ENCODE measurements at places on chromosomes 2 and 18.
A peak's percentile ranks its signal among the peaks of the same experiment; 100 is the strongest.

DNA sequence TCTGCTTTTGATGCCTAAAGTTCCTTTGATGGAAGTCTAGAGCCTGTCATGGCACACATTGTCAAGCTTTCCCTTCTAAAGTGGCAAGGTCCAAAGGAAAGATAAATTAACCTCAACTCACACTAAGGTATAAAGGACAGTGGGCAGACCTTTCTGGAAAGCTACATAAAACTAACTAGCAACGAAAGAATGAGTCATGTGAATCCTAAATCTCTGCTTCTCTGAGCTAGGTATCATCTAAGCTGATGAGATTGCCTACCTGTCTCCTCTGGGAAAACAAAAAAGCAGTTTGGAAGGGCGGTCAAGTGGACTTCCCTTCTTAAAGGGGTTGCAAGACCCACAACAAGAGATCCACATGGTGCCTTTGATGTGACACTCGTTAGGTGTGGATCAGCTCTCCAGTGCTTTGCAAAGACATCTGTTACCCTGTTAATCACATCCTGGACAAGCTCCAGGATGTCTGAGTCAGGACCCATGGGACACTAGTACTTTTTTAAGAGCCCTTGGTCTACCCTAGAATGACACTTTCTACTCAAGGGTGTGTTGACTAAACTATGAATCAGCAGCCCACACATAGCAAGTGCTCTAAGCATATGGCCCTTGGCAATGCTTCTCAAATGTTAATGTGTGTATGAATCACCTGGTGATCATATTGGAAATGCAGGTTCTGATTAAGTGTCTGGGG, 173.5 kb downstream of the ALK start:
- peak; percentile 26 for DNase-seq

- no peak for DNase-seq
Observed at GRCh38 chr2:232979871-232980461, 33.1 kb downstream of the NGEF start.

DNA sequence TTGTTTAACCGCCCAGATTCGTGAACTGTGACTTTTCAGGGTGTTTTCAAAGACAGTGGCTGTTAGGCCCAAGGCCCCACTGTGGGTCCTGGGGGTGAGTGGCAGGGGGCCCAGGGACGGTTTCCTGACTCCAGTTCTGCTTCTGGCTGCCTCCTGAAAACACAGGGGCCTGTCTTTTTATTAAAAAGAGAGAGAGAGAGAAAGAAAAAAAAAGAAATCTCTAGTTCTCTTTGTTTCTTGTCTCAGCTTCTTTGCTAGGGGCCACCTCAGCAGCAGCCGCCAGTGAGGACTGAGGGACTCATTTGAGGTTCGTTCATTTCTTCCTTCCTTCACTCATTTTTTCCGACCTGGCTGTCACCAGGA, 15.4 kb upstream of the E2F6 start:
- no peak for DNase-seq

DNA sequence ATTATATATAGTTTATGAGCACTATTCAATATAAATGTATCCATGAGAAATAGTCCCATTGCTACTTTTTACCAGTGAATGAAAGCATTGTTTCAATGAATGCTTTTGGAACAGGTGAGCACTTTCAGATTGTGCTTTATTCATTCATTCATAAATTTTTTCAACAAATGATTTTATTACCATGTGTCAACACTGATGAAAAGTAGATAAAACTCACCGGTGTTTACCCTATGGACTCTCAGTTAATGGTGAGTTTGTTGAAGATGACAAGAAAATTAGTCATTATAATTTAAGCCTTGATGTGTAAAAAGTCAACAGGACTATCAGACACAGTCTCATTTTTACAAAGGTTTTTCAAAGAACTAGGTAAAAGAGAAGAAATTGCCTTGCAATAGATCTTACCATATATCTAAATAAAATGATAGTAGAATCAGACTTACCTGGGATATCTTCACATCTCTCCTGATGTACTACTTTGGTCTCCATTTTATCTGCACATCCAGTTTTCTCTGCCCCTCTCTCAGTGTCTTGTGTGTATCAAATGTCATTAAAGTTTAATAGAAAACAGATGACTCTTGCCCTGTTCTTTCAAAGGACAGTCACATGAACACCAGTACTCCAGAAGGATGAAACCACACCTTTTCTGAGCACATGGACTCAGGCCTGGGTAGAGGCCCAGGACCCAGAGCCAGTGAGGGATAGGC, 325.3 kb upstream of the RND3 start:
- DNase-seq = no peak

DNA sequence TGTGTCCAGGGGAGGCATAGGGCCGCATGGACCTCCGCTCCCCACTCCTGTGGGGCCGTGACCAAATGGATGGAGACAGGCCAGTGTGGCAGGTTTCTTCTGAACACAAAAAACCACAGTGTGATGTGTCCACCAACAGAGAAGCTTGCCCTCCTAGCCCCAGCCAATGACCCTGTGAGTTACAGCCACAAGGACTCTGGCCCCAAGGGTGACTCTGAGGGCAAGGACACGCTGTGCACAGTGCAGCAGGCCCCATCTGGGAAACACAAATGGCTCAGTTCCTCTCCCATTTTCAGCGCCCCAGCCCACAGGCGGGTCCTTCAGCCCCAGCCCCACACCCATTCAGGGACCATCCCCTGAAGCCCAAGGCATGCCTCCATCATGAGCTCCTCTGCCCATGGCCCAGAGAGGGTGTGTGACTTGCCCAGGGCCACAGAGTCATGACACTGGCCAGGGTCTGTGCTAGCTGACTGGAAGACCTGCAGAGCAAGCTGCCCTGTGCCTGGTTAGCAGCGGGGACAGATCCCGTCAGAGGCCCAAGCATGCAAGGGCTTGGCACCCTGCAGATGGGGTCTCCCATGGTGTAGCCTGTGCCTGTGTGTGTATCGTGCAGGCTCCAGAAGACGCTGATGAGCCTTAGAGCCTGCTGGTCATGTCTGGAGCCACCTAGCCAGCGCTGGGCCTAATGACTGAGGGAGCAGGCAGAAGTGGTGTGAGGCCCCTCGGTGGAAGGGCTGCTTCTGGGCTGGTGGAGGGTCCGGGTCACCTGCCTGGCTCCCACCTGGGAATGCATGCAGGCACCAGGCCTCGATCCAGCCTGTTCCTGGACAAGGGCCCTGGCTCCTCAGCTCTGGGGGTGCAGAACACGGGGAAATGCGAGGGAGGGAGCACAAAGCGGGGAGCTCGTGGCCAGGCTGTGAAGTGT, 47.7 kb downstream of the HS6ST1 start:
- DNase-seq = no peak

DNA sequence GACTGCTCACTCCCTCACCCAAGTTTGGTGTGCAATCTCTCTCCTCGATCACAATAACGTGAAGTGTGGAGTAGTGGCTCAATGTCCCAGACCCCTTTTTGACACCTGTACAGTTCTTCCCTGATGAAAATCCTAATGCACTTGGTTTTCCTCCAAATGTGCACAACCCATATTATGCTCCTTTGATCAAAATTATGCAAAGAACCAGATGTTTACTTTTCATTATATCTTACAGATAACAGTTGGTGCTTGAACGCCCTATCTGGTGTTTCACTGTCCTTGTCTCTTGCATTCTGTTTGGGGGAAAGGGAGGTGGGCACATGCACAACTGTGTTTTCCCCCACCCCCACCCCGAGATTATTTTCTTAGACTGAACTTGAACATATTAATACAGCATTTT, 85.0 kb upstream of the CREB1 start:
- no peak for DNase-seq

- no peak for DNase-seq
Observed at GRCh38 chr2:204343685-204344084, 201.6 kb upstream of the PARD3B start.

DNA sequence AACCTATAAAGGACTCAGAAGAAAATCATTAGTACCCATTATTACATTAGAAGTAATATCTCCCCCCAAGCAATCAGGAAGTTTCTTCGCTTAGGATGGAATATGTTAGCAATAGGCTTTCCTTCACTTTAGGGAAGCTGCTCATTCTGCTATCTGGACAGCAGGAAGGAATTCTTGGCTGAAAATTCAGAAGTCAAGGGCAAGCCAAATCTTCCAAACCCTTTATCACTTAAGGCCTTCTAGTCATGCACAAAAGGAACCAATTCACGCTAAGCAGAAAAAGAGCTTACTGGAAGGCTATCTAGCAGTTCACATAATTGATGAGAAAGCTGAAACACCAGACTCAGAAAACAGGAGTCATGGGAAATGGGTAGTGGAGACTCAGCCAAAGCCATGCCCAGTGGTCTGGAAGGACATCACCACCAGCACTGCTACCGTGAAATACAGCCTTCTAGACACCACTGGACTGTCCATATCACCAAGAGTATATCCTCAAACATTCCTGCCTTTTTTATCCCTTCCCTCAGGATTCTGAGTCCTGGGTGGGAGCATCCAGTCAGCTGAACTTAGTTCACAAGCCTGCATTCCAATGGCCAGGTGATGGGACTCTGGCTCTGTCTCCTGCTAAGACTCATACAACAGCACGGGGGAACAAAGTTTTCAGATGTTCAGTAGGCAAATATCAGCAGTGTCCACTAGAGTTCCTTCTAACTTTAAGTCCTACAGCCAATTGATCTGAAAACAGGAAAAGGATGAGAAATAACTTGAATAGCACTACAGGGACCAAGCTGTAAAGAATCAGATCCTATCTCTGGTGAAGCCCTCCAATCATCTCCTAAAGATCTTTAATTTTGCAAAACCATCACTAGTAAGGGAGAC, 14.8 kb upstream of the ADAM17 start:
- DNase-seq = no peak

DNA sequence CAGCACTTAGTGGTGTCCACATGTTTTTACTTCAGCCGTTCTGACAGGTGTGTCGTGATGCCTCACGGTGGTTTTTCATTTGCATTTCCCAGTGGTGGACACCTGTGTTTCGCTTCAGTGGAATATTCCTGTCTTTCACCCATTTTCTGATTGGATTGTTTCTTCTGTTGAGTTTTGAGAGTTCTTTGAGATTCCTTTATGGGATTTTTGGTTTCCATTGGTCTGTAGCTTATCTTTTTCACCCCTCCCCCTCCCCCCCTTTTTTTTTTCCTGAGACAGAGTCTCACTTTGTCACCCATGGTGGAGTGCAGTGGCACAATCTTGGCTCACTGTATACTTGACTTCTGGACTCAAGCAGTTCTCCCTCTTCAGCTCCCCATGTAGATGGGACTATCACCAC, 8.0 kb downstream of the ANKRD23 start:
- no peak for DNase-seq

- DNase-seq = no peak
Observed at GRCh38 chr2:3840611-3841155, 137.3 kb downstream of the DCDC2C start.

- no peak for DNase-seq
Observed at GRCh38 chr2:25176138-25176537, 7.8 kb upstream of the POMC start.

DNA sequence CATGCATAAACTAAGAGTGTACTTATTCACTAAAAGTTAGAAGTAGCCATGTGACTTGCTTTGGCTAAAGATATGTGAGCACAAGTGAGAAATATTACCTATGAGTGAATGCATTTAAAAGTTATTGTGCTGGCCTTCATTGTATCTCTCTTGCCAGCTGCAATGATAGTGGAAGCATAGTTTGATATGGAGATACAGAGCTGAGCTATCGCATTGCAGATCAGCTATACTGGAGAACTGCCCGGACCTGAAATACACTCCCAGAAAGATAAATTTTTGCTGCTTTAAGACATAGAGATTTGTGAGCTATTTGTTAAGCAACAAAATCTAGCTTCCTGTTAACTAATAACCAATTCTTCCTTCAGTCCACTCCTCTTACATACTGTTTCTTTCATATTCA, 571.1 kb downstream of the CPS1 start:
- no peak for DNase-seq

DNA sequence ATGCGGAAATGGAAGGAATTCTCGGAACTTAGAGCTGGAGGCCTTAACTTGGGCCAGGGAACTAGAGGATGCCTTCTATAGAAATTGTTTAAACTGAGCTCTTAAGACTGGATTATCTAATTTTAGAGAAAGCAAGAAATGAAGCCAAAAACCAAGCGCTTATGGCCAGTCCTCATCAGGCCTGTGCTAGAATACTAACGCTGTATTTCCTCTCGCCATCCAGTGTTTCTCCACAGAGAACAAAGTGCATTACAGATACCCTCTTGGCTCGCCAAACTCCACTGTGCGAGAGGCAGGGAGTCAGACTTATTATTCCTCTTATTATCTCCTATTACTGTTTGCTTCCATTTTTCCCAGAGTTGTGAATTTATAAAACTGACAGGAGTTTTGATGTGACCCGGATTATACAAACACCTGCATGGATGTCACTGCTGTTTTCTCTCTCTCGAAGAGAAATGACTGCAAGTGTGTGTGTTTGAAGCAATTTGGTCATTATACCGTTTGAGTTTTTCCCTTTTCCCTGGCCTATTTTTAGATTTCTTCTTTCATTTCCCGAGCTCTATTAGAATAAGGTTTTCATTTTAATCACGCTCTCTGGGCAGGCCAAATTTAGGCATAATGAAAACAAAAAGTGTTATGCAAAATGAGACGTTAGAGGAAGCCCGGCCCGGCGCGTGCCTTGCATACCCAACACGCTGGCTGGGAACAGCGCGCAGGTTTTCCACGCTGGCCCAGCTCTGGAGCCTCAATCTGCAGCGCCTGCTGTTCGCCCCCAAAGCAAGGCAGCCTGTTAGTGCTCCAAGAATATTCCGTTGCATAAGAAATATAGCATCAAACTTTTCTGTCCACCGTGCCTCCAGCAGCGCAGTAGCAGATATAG, 103.3 kb downstream of the ALK start:
- no peak for DNase-seq

DNA sequence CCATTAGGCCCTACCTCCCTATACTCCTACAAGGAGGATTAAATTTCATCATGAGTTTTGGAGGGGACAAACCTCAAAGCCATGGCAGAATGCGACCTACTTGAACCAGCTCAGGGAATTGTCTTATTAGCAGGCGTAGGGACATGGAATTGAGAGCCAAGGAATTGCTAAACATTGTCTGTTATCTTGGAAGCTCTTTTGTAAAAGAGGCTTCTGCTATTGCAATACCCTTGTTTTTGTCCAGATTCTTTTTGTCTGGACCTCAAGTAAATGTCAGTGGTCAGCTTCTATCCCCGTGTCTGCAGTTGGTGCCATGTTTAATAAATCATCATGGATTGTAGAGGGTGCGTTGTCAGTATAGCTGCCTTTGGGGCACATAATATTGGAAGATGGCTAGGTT, 62.3 kb downstream of the RHBDD1 start:
- DNase-seq = no peak

DNA sequence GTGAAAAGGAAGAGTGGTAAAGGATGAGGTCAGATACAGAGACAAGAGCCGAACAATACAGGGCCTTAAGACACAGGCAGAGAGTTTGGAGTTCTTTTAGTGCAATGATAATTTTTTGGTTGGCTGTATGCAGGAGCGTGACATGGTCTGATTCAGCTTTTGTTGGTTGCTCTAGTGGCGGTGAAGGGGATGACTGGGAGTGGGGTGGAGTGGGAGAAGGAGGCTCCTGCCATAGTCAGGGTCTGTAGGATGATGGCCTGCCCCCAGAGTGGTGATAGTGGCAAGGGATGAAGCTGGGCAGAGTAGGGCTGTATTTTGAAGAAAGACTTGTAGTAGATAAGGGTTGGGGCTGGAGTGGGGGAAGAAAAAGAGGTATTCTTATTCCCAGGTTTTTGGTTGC, 306.6 kb upstream of the VWC2L start:
- no peak for DNase-seq

- DNase-seq = no peak
Observed at GRCh38 chr18:14914771-14915170, 166.8 kb downstream of the ANKRD30B start.
